Naive thymus-derived CD8-positive, alpha-beta T cell (primary cell): ENCODE measurements at places on chromosomes 4 and X. TPM values are rescaled to one million over a fixed set of nuclear protein-coding genes. Genes with fewer than 3 reads are reported as not detected.

DNA sequence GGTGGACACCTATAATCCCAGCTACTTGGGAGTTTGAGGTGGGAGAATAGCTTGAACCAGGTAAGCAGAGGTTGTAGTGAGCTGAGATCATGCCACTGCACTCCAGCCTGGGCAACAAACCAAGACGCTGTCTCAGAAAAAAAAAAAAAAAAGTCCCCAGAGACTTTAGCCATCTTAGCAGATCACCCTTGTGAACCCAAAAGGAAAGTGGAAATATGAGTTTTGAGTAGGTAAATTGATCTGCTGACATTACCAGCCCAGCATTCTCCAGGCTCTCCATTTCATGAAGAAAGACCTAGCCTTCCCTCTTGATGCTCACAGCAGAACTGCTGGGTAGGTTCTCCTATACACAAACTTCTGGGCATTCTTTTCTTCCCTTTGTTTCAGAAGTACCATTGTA, 24.5 kb upstream of the HNRNPD start:
- no peak for DNase-seq

GRCh38 chrX:149652232-149652981, 20.8 kb upstream of the TMEM185A start:
- DNase-seq, result no peak

- no peak for DNase-seq
These were observed 40.7 kb upstream of the KLF3 start for GRCh38 chr4:38623260-38623659.

Gene MID2
- 20.5 TPM for total RNA-seq

DNA sequence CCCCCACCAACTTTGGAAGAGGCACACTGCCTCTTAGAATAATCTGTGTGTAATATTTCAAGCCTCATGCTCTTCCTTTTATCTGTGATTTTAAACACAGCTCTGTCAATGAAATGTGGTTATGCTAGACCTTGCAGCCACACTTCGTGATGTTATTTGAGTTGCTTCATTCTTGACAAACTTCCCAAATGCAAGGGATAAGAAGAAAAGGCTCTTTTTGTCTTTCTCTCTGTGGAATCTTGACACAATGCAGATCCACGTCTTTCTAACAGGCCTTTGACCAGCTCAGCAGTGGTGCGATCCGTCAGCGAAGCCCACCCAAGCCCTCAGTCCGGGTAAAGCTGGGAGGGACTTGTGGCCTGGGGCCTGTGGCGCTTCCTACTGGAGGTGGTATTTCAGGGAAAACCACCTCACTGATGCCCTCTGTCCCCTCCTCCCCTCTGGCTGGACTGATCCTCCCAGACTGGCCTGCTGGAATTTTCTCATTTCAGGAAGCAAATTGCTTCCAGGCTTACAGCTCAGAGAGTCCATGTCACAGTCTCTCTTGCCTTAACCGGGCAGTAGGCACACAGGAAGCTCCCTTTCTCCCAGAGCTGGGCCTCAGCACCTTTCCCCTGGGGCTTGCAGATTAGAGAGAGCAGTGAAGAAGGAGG, 19.5 kb upstream of the CCKAR start:
- DNase-seq, result no peak

Gene CXCL9
- not detected for total RNA-seq

- DNase-seq, result no peak
These were observed 58.3 kb downstream of the GRID2 start for GRCh38 chr4:92362028-92362427.

Gene CEP44
- 23.4 TPM for total RNA-seq

DNA sequence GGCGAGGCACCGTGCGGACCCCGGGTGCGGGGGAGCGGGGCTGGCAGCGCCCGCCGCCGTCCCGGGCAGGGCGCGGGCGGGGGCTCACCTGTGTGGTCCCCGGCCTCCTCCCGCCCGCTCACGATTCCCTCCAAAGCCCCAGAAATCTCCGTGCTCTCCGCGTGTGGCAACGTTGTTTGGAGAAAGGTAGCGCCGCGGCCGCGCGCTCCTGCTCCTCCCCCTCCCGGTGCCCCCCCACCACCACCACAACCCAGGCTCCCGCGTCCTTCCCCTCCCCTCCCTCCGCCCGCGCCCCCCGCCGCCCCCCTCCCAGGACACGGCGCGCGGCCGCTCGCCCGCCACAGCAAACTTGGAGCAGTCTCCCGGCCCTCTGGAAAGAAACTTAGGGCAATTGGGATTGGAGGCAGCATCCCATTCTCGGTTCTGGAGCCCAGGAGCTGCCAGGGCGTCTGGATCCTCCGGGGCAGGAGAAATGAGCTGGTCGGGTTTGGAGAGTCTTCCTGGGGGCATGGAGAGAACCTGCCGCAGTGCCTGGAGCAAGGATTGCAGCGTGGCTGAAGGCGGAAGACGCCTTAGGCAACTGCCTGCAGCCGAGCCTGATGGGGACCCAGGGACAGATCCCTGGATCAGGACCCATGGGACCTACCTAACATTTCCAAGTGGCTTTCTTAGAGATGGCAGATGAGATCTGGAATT, 855 bp downstream of the KLF3 start:
- DNase-seq, result peak; percentile 47

DNA sequence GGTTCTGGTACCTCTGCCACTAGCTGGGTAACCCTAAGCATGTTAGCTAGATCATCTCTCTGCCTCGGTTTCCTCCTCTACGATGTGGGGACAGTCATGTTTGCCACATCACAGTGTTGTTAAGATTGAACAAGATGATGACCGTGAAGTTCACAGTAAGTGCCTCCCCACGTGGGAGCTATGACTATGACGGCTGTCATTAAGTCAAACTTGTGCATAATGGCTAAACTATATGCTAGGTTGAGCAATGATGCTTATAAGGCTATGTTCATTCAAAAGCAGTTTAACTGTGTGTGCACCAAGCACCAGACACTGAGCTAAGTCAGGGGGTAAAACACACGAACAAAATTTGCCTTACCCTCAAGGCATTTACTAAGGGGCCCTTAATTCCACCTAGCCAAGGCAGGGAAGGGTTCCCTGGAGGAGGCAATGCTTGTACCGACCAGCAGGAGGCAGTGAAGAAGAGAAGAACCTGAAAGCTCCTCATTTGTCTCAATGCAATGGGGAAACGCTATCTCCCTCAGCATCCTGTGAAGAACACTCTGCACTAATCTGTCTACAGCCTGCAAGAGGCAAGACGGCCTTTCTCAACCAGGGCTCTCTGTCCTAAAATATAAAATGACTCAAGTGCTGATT, 52.9 kb downstream of the MAP7D2 start:
- DNase-seq, result no peak

GRCh38 chrX:50747471-50747900, 66.5 kb downstream of the SHROOM4 start:
- no peak for DNase-seq

DNA sequence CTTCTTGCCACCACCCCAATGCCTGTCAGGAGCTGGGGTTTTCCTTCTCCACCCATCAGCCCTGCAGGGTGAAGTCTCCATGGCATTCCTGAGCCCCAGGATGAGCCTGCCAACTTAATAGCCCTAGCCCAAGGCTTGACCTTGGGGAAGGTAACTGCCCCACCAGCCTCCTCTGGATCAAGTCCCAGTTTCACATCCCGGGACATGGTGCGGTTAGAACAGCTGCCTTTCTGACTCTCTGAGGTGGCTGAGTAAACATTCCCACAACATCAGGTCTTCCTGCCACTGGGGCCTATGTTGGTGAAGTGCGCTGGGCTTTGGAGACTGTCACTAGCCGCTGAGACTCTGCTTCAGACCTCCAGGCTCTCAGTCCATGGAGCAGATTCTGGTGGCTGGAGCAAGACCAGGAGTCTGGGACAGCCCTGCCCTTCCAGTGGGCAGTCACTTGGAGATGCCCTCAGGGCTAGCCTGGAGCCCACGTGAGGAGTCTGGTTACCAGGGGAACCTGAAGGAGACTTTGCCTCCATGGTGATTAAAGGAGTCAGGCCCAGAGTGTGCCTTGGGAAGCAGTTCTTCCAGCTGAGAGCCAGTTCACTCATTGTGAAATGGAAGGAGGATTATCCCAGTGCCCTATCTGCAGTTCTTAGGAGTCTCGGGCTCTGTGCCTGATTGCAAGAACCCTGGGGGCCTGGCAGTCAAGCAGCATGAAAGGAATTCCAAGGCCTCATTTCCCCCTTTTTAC, 56.8 kb downstream of the SMIM20 start:
- no peak for DNase-seq

- DNase-seq, result no peak
These were observed 72.5 kb upstream of the ATOH1 start for GRCh38 chr4:93756101-93756500.

Gene CXCL1
- total RNA-seq, result not detected

Gene MAGEB1
- total RNA-seq, result not detected

DNA sequence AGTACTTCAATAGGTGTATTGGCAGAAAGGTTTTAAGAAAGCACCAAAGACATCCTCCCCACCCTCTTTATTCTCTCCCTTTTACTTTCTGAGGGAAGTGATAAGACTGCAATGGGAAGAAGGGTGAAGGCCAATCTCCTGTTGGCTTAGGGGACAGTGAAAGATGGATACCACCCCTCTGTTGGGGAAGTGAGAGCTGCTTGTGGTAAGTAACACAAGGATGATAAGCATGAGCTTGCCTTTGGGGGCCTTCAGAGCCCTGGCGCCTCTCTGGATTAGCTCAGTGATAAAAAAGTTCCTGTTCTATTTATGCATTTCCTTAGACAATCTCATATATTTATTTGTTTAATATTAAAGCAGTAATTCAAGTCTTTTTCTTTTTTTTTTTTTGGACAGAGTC, 5.2 kb upstream of the KLF8 start:
- DNase-seq, result no peak

DNA sequence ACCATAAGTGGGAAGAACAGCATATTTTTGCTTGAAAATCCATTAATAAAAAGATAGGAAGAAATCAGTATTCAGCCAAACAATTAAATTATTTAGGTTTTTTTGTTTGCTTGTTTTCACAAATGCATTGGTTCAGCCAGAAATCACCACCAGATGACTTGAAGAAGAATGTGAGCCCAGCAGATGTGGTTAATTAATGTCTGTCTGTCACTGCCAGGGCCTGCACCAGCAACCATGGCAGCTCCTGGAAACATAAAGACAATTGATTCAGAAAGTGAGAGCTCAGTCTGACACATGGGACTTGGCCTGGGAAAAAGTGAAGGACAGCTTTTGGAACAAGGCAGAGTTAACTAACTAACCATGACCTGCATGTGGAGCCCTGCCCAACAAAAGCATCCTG, 74.0 kb downstream of the MAOB start:
- no peak for DNase-seq

Gene USP46
- 3.9 TPM for total RNA-seq

- DNase-seq, result no peak
These were observed 112.6 kb upstream of the PPARGC1A start for GRCh38 chr4:24002330-24002966.

Gene DGAT2L6
- not detected for total RNA-seq

Gene GLOD5
- total RNA-seq, result not detected

DNA sequence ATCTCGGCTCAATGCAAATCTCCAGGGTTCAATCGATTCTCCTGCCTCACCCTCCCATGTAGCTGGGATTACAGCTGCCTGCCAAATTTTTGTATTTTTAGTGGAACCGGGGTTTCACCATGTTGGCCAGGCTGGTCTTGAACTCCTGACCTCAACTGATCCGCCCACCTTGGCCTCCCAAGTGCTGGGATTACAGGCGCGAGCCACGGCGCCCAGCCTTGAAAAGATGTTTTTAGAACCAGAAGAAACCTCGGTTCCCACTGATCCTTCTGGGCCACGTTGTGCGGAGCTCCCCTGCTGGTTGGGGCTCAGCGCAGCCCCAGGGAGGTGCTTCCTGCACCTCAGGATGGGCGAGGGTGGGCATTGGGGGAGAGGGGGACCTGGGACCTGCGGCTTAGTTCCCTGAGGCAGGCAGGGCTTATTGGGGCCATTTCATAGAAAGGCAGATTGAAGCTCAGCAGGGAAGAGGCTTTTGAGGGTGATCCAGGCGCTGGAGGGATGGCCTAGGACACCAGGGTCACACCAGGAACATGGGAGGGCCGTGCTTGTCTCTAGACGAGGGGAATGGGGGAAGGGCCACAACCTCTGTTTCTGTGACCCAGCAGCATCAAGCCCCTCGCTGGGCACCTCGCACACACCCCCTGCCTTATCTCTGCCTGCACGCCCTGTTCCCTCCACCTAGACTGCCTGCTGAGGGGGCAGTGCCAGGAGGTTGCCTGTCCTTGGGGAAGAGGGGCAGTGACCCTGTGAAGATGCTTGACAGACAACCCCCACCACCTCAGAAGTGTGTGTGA, 6.3 kb upstream of the ADD1 start:
- no peak for DNase-seq

DNA sequence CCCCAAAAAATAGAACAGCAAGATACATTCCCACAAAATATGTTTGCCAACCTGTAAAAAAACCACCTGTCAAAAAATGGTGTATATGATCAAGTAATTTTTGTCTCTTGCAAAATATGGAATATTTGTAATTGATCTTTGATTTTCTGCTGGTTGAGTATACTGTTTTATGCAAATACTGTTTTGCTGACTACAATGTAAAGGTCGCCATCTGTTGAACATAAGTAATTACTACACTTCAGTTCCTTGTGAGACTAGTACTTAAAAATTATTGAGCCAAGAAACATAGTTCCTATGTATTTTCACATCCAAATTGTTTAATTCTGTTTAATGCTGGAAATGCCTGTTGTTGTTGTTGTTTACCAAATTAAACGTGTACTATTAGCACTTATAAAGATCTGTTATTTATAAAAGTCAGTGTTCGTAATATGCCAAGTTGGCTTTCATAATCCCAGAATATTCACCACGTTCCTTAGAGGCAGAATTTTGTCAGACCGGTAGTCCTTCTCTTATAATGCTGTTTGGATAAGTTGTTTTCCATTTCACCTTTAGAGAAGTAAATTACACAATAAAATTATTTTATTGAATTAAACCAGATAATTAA, 144.2 kb downstream of the PDLIM5 start:
- DNase-seq, result no peak

Gene ASB12
- 0.29 TPM for total RNA-seq

GRCh38 chrX:155819966-155820491, 61.1 kb upstream of the VAMP7 start:
- DNase-seq, result peak; percentile 44

Gene PAGE1
- not detected for total RNA-seq

Gene EDA
- 1.6 TPM for total RNA-seq

DNA sequence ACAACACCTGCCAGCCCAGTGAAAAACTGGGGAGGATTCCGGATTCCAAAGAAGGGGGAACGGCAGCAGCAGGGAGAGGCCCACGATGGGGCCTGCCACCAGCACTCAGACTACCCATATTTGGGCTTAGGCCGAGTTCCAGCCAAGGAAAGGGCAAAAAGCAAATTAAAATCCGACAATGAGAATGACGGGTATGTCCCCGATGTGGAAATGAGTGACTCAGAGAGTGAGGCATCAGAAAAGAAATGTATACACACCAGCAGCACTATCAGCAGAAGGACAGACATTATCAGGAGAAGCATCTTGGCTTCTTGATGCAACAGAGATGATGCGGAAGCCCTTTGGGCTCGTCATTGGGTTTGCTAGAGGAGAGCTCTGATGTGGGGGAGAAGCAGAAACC, 62.4 kb downstream of the JADE1 start:
- no peak for DNase-seq

Gene PDCL2
- not detected for total RNA-seq

Gene SLC6A14
- total RNA-seq, result not detected

DNA sequence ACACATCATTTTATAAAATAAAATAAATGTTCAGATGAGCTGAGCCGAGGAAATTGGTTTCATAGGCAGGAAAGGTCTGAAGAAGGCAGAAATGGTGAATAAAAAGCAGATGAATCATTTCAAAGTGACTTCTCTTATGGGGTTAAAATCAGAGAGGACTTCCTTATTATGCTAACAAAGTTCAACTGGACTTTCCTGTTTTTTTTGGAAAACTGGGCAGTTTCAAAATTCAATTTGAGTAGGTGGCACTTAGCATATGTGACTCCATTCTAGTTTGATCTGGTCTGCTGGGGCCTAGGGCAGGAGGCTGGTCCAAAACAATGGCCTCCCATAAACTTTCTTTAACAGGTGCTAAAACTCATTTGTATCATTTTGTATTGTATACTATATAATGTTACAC, 1794.9 kb upstream of the TENM3 start:
- DNase-seq, result no peak
